ENCODE measurements at places on chromosomes 6 and 20. TPM values are rescaled to one million over a fixed set of nuclear protein-coding genes. Genes with fewer than 3 reads are reported as not detected.

Gene MARCKS
- total RNA-seq = 177 TPM

Gene BIRC7
- total RNA-seq = 10.6 TPM

Gene MDN1
- total RNA-seq = 11.3 TPM

Gene HLA-G
- 0.46 TPM for total RNA-seq

Gene SEMG1
- total RNA-seq = not detected

Gene ZNF391
- 1.2 TPM for total RNA-seq

Gene CRISP3
- not detected for total RNA-seq

Gene MYL9
- 31.7 TPM for total RNA-seq

Gene PKHD1
- total RNA-seq = 1.7 TPM

Gene EYA2
- total RNA-seq = not detected

Gene WFDC12
- not detected for total RNA-seq

Gene PSORS1C2
- total RNA-seq = not detected

Gene POM121L2
- total RNA-seq = not detected

Gene ADA
- 19.9 TPM for total RNA-seq

Measured in epithelial cell of proximal tubule (primary cell).